K562 (cell line): ENCODE measurements at places on chromosomes 11 and 22.

DNA sequence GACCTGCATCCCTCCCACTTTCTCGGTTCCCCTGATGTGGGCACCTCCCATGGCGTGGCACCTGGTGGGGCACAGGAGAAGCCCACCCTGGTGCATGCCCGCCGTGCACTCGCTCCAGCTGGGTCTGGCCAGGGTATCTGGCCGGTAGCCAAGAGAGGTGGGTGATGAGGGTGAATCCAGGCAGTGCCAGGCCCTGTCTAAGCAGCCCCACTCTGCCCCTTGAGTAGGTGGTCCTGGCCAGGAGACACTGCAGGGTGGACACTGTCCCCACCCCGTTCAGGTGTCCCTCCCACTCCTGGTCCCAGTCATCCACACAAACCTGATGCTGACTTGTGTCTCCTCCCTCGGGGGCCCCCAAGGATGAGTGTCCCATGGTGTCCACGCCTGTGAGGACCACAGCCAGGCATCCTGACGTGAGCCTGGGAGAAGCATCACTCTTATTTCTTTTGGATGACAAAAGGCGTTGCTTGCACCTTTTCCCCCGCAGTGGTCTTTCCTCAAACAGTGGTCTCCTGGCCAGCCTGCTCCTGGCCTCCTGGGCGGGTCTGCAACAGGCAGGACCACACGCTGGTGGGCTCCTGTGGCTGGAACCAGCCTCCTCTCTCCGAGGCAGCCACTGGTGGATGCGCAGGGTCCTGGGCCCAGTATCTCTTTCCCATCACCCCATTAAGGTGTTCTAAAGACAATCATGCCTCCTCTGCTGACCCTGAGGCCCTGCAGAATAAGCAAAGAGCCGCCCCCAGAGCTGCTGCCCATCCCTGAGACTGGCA, 922.3 kb downstream of the BRD1 start:
- no peak for DNase-seq

DNA sequence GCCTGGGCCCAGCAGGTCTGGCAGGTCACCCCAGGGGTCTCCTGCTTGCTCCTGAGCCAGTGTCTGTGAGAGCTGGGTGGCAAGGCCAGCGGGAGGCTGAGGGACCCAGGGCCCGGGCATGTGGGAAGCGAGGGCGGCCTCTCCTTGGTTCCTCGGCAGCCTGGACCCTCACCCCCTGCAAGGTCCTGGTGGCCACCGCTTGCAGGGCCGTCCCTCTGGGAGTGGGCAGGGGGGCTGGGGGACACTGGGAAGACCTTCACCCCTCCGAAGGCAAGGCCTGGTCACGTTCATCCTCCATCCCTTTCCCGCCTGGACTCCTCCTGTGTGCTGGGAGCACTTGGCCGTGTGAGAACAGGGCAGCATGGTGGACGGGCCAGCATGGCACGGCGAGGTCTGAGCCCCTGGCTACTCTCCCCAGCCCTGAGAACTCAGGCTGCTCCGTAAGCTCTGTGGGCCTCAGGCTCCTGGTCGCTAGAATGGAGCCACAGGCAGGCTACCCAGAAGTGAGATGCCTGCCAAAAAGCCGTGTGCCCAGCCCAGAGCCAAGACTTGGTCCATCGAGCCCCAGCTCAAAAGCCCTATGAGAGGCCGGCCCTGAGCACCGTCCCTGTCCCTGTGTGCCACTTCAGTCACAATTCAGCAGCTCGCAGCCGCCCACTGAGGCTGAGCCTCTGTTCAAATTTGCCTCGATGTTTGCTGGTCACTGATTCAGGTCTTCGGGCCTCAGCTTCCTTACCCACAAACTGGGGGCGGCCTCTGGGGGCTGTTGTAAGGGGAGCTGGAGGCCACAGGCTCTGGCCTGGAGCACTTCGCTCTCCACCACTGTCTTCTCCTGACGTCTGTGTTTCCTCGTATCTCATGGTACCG, 45.0 kb downstream of the IGLL1 start:
- DNase-seq, result no peak

- no peak for DNase-seq
Measured at GRCh38 chr22:48249713-48250268, 1487.3 kb downstream of the TBC1D22A start.

DNA sequence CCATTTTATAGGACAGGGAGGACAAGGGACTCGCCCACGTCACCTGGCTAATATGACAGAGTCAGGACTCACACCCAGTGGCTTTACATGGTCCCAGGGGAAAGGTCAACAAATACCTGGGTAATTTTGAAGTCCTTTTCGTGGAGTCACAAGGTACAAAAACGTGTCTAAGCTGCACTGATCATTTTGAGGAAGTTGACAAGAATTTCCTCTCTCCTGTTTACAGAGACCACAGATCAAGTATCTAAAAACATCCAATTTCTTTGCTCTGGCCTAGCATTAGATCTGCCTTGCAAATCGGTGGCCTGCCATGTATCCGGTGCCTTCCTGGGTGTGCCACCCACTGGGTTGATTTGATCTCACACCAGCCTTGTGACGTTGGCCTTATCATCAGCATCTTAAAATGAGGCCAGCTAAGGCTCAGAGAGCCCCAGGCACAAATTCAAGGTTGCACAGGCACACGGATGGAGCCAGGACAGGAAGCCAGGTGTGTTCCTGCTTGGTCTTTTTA, 17.6 kb downstream of the GDPD5 start:
- DNase-seq, result no peak
